Esophagus muscularis mucosa (tissue), 4 donors: ENCODE measurements at places on chromosomes 16 and 17. TPM values are rescaled to one million over a fixed set of nuclear protein-coding genes. Genes with fewer than 3 reads are reported as not detected.

Gene PAM16
- total RNA-seq = 38.6 TPM

Gene ANKRD40CL
- total RNA-seq = not detected

Gene CPNE2
- 43.0 TPM for total RNA-seq

Gene GDPD3
- 1.9 TPM for total RNA-seq

Gene ADAD2
- total RNA-seq = 0.80 TPM

Gene KCNH4
- total RNA-seq = 0.17 TPM

Gene ZNF469
- 3.0 TPM for total RNA-seq

Gene P2RX1
- 14.6 TPM for total RNA-seq

Gene HS3ST3B1
- total RNA-seq = 4.0 TPM

Gene CDRT15L2
- total RNA-seq = not detected

Gene SLC25A39
- total RNA-seq = 54.3 TPM

Gene SMIM22
- total RNA-seq = not detected

Gene RAB26
- total RNA-seq = not detected

Gene GRIN2A
- total RNA-seq = 3.3 TPM

Gene RUNDC3A
- 2.8 TPM for total RNA-seq

Gene SNAI3
- 0.83 TPM for total RNA-seq

GRCh38 chr17:10278218-10278617 is 79.8 kb upstream of the GAS7 start:
- DNase-seq = peak; percentile 60

DNA sequence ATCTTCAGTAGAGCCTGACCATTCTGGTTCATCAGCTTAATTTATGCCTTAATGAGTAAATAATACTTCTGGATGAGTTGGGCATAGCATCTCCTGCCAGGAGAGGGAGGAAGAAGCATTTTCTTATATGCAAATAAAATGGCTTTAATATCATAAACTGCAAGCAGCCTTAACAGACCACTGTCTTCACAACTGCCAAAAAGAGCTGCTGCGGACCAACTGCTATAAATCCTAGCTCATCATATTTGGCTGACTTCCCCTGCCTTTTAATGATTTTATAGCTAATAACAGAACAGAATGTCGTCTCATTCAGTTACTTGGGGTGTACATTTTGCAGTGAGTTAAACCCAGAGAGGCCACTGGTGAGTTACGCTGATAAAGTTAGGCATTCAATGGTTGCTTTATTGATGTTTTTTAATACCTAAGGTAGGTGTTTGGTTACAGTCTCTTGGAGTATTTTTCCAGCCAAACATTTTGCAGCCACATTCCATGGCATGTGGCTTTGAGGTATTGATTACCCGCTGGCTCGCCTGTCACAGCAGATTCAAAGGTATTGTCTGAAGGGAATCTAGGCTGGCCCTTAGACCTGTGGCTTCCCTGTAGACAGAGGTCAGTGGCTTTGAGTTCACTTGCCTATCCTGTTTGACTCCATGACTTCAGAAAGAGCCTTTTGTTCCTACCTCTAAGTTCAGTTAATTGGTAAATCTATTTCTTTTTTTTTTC is 16.4 kb downstream of the FAM20A start:
- no peak for DNase-seq

GRCh38 chr16:78796221-78796866 is 696.9 kb downstream of the WWOX start:
- DNase-seq = no peak

- DNase-seq = no peak
Observed at GRCh38 chr16:85372627-85373372, 240.3 kb upstream of the GSE1 start.

DNA sequence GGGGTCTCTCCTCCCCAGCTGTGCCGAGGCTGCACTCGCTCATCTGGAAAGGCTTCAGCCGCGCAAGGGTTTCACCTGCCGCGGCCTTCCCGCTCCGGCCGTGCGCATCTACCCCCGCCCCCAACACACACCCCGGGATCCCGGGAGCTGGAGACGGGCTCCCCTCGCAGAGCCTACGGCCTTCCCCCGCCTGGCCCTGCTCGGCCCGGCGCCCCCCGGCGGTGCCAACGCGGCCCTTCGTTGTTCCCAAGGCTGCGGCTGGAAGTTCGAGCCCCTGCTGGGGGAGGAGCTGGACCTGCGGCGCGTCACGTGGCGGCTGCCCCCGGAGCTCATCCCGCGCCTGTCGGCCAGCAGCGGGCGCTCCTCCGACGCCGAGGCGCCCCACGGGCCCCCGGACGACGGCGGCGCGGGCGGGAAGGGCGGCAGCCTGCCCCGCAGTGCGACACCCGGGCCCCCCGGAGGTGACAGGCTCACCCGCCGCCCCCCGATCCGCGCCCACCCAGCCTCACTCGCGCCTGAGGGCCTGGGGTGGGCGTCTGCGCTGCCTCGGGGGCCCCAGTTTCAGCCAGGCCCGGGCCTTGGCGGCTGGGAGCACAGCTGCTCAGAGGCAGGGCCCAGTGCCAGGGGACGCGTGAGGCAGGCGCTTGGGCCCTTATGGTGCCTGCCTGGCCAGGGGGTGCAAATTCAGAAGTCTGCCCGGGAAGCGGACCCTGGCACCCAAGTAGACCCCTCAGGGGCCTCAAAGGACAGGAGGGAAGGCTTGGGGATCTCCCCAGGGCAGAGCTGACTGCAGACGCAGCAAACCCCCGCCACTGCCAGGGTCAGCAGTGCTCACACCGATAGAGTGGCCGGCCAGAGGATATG is 11.2 kb downstream of the GALK1 start:
- DNase-seq = no peak

DNA sequence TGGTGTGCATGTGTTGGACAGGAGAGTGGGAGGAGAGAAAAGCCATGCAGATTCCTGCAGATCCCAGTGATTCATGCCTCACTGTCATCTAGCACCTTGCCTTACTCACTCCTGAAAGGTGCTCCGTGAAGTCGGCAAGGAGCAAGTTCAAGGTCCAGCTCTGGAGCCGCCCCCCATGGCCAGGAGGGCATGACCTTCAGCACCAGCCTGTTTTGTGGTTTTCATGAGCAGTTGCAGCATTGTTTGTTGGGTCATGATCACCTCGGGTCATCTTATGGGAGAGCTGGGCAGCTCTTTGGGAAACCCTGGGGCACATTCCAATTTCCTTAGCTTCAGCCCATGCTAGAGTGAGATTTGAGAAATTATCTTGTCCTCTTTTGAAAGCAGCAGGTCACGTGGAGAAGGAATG is 137.5 kb upstream of the IRX3 start:
- DNase-seq = no peak

GRCh38 chr17:8695241-8695640 is 49.4 kb downstream of the CCDC42 start:
- DNase-seq = no peak

DNA sequence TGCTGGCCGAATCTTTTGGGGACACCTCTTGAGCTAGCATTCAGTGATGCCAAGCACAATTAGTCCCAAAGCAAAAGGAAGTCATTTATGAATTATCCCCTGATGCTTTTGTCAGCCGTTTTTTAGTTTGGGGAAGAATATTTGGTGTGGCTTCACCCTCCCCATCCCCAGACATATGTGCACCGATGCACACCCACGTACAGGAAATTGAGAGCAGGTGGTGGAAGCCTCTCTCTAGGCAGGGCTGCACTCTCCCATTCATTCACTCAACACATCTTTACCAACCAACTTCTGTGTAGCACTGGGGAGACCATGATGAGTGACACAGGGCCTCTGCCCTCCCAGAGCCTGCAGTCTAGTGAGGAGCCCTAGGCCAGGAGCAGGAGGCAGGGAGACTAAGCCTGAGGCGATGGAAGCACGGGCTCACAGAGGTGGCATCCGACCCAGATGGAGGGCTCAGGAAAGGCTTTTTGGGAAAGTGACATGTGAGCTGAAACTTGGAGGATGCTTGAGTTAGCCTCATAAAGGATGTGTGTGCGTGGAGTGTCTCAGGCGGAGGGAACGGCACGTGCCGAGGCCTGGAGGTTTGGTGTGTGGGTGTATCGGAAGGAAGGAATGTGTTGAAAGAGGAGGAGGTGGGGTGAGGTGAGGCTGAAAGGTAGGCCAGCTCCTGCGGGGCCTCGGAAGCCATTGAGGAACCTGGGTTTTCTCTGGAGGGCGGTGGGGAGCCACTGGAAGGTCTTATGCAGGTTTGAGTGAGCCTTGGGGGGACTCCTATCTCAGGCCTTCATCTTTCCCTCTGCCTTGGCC is 43.8 kb downstream of the PSME3IP1 start:
- DNase-seq = no peak

DNA sequence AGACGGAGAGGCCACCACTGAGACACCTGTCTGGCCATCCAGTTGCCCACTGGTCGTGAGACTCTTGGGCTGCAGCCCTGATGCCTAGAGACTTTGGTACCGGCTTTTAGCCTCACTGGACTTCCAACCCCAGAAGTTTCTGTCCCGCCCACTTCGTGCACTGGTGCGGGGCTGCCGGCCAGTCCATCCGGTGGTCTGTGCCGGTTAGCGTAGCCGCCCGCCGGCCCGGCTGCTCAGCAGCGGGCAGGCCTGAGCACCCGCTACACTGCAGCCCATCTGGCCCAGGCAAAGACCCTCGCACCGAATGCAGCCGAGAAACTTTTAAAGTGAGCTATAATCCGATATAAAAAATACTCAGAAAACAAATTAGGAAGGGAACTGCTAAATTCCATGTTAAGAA is 30.7 kb downstream of the AKAP10 start:
- no peak for DNase-seq

- no peak for DNase-seq
Observed at GRCh38 chr17:37109731-37110710, 161.3 kb downstream of the AATF start.

DNA sequence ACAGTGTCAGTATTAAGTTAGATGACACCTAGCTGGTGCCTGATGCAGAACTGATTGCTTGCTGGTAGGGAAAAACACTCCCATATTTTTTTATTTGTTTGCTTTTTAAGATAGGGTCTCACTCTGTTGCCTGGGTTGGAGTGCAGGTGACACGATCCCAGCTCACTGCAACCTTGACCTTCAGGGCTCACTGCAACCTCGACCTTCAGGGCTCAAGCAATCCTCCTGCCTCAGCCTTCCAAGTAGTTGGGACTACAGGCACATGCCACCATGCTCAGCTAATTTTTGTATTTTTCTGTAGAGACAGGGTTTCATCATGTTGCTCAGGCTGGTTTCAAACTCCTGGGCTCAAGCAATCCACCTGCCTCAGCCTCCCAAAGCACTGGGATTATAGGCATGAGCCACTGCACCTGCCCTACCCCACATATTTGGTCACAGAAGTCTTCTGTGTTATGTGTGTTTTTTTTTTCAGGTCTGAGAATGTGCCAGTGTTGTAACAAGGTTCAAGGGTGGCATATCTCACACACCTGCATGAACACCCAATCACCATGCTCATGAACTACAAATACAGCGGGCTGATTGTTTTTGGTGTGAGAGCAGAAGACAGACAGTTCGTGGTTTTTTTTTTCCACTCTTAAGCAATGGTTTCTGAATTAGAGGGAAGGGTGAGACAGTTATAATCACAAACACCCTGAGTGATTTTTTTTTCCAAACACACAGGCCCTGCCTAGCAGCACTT is 22.8 kb downstream of the SPAG9 start:
- DNase-seq = no peak

DNA sequence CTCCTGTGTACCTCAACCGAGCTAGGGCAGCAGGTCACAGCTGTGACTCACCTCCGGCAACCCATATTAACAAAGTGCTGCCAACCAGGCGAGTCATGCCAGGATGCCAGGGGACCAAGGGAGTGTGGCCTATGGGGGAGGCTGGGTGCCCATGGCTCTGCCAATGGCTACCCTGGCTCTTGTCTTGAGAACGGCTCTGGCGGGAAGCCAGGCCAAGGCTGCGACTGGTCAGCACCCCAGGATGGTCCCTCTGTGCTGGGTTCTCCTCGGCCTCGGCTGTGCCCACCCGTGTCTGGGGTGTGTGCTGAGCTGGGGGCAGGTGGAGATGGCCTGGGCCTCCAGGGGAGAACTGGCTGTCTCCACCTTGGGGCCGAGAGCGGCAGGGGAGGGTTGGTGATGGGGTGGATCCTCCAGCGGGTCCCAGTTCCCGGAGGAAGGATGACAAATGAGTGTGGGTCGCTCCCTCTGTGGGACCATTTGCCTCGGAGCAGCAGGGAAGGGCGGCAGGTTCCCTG is 75.8 kb downstream of the MRC2 start:
- DNase-seq = no peak

DNA sequence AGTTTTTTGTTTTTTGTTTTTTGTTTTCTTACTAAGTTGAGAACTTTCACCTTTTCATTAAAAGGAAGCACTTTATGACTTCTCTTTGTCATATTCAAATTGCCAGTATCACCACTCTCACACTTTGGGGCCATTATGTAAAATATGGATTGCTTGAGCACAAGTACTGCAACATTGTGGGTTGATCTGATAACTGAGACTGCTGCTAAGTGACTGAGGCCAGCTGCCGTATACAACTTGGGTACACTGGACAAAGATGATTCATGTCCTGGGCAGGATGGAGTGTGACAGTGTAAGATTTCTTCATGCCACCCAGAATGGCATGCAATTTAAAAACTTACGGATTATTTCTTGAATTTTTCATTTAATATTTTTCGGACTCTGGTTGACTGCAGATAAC is 7.8 kb downstream of the TTC19 start:
- no peak for DNase-seq

DNA sequence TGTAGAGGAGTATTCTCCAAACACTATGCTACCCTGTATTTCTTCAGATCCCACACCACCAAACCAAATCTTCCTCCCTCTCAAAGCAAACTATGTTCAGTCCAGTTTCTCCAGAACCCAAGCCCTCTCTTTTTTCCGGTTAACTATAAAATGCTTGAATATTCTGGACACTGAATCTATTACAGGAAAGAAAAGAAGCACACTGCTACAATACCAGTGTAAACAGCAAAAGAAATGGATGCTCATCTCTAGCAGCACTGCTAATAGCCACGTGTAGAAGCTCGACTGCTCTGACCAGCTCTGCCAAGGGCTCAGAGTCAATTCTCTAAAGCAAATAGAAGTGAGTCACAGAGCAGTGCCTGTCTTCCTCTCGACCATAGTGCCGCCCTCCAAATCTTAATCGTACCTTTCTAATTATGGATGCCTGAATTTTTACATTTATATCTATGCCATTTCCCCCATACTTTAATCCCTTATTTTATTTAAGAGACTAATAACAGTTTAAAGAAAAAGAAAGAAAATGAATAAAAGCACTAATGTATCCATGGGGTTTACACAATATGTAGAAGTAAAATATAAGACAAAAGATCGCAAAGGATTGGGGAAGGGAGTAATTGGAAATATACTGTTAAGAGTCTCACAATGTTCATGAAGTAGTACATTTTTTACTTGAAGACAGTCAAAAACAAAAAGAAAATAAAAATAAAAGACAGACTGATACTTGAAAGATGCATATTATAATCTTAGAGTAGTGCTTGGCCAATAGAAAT is 154.5 kb downstream of the PARN start:
- DNase-seq = no peak

GRCh38 chr16:88865742-88866141 is 718 bp downstream of the PABPN1L start:
- DNase-seq = no peak

GRCh38 chr16:53216798-53217197 is 162.0 kb downstream of the CHD9 start:
- no peak for DNase-seq

GRCh38 chr17:71869293-71869692 is 251.5 kb upstream of the SOX9 start:
- DNase-seq = no peak
